ENCODE measurements at places on chromosomes 16 and 17.

DNA sequence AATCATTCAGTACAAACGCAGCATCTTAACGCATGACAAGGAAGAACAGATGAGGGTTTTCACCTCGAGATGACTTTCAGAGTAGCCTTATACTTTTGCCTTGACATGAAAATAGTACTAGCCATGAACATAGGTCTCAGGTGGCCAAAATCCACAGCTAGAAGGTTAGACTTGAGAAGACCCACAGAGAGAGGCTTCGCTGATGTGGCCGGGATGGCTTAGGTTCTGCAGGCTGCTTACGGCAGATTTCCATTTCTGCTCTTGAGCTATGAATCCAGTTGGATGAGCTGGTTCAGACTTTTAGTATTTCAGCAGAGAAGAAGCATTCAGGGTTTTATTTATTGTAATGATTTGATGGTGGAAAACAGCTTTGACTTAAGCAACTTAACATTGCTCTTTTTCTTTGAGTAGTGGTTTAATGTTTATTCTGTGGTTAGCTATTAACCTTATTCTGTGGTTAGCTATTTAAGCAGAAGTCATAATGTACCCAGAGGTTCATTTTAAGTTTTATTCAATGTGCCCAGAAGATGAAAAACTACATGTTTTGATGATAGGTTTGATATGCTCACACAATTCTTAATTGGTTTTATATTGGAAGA, 7.6 kb downstream of the KRT24 start:
- no peak for DNase-seq

- DNase-seq, result no peak
Measured at GRCh38 chr17:57999496-58000017, 7.5 kb downstream of the SRSF1 start.

DNA sequence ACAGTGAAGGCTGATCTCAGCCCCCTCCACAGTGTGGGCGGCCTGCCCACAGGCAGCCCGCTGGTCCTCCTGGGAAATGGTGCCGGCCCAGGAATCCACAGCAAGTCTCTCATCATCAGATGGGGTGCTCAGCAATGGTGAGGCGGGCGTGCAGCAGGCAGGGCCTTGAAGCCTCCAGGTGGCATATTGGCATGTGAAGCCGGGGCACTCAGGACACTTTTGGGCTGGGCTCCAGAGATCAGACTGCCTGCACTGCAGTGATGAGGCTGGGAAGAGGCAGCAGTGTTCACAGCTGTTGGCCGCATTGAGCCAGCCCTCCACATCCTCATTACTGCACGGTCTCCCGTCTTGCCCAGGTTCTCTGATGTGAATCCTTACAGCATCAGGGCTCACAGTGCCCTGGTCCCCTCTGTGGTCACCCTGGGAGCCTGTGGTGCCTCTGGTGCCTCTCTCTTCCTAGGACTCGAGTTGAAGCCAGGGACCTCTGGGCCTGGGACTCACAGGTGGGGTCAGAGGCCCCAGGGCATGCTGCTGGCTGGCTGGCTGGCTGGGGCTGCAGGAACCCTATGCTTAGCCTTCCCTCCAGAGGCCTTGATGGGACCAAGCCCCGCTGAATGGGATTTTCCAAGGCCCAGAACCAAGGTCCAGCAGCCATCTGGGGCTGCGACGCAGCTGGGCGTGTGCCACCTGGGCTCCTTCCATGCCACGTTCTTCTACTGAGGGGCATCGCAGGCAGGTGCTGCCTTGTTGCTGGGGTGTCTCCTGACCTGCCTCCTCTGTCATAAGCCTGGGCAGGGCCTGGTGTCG, 48.6 kb downstream of the TNFRSF13B start:
- DNase-seq, result no peak

DNA sequence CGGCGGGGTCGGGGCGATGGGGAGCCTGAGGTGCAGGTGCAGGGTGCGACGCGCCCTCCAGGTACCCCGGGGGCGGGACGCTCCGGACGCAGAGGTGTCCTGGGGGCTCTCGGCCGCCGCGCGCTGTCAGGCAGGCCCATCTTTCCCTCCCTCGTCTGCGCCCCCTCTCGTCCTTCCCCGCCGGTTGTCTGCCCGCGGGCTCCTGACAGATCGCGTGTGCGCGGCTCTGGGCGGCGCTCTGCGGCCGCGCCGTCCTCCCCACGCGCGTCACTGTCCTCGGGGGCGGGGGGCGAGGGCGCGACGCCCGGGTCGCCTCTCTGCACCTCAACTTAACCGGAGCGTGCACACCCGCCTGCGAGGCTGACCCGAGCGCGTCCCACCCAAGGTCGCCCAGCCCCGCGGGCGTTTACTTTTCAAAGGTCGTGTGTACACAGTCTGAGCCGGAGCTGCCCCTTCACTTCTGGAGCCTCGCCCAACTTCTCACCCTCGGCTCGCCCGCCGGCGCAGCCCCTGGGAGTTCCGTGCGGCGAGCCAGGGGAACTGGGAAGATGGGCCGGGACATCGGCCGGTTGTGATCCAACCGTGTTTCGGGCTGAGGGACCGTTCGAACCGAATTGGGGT, 512 bp downstream of the AKAP1 start:
- DNase-seq, result peak; percentile 56

- DNase-seq, result no peak
Measured at GRCh38 chr17:58521680-58522079, 7.2 kb upstream of the MTMR4 start.

DNA sequence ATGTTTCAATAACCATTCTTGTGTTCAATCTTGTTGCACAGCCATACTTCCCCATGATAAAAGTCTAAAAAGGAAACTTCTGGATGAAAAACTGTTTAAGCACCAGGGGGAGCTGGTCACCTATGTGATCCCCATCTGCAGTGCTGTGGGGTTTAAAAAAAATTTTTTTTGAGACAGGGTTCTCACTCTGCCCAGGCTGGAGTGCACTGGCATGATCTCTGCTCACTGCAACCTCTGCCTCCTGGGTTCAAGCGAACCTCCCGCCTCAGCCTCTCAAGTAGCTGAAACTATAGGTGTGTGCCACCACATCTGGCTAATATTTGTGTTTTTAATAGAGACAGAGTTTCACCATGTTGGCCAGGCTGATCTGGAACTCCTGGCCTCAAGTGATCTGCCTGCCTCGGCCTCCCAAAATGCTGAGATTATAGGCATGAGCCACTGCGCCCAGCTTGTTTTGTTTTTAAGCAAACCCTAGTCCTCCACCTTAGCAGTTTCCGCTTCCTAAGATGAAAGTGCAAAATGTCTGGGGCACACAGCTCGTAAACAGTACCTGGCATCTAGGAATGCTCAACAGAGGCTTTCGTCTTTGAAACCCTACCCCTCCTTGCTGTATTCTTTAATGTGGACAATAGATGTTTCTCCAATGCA, 25.4 kb downstream of the DNAJA2 start:
- DNase-seq, result peak; percentile 45

- peak; percentile 76 for DNase-seq
Measured at GRCh38 chr17:64780096-64781013, 118.2 kb upstream of the SMURF2 start.

GRCh38 chr17:70517816-70518215, 348.5 kb downstream of the KCNJ2 start:
- DNase-seq, result no peak

GRCh38 chr17:38353086-38353604, 1.5 kb downstream of the SOCS7 start:
- DNase-seq, result no peak

GRCh38 chr17:51907041-51907440, 251.5 kb downstream of the CA10 start:
- DNase-seq, result no peak

DNA sequence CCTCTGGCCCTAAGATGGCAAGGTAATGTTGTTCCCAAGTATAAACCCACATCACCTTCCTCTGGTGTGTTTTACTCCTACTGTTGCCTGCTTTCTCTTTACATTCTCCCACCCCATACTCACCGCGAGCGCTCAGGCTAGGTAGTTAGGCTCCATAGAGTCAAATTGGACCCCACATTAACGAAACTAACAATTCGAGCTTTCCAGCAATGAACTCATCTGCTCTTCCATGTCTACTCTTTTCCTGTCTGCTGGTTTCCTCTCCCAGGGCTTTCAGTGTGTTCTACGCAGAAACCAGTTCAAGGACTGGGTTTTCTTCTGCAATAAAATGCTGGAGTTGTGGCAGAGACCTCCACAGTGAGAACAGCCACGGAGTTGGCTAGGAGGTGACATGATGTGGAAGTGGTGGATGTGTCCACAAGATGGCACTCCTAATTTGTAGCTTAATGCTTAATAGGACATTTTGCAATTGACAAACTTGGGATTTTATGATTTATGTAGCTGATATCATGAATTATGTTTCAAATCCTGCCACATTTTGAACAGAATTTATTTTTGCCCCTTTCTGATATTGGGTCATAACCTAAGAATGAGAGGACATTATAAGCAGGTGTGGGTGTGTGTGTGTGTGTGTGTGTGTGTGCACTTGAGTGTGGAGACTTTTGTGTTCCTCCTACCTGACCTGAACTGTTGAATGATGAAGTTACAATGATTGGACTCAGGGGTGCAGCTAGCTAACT, 2.2 kb upstream of the UQCRC2 start:
- DNase-seq, result no peak

DNA sequence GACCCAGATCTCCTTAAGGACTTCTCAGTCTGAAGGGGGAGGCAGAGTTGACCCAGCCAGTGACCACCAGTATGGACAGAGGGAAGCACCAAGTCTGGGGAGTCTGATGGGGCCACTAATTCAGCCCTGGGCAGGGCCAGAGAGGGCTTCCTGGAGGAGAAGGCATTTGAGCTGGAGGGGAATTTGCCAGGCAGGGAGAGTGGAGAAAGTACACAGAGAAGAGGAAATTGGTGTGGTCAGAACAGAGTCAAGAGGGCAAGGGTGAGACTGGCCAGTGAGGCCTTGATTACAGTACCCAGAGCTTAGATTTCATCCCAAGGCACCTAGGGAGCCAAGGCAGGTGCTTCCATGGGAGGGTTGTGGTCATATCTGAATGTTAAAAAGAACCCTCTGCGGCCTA, 36.3 kb downstream of the MYO15A start:
- no peak for DNase-seq

DNA sequence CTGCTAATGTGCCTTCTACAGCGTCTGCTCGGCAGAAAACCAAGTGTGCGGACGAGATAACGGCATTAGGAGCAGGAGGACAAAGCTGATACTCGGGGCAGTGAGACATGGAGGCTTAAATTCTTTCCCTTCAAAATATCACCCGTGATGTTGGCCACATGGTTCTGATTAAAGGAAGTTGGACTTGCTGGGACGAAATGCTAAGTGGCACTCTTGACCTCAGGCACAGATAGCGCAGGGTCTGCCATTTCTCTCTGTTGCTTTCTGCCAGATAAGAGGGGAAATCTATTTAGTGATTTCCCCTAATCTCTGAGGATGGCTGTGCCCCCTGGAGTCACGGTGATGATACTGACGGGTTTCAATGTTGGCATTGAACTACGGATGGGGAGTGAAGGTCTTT, 509.6 kb upstream of the EEF2KMT start:
- no peak for DNase-seq

- no peak for DNase-seq
Measured at GRCh38 chr16:12589676-12590075, 214.0 kb downstream of the CPPED1 start.

GRCh38 chr17:64632194-64632593, 29.9 kb downstream of the SMURF2 start:
- DNase-seq, result no peak

GRCh38 chr16:30941600-30942425, 7.1 kb upstream of the ORAI3 start:
- peak; percentile 65 for DNase-seq

- DNase-seq, result no peak
Measured at GRCh38 chr17:77454242-77455095, 313.7 kb downstream of the SEC14L1 start.

DNA sequence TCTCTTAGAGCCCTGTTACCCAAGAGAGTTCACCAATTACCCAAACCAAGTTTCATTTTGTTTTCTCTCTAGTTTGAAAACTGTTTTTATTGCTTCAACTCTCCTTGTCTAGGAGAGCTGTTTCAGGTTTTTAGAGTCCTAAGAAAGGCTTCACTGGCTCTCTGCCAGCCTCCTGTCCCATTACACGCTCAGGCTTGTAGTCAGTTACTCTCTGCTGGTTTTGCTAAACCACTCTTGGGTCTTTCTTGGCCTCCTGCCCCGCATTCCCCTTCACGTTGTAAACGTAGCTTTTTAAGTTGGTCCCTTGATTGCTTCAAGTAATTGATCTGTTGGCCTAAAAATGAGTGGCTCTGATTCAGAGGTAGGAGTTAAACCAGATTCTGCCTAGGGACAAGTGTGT, 529.1 kb downstream of the MAF start:
- DNase-seq, result no peak
